ENCODE measurements at places on chromosomes 7 and 10.

GRCh38 chr10:102611514-102612087 is 32.7 kb upstream of the TRIM8 start:
- DNase-seq: no peak

- DNase-seq: no peak
Measured at GRCh38 chr10:12214763-12215218, 18.8 kb downstream of the CDC123 start.

DNA sequence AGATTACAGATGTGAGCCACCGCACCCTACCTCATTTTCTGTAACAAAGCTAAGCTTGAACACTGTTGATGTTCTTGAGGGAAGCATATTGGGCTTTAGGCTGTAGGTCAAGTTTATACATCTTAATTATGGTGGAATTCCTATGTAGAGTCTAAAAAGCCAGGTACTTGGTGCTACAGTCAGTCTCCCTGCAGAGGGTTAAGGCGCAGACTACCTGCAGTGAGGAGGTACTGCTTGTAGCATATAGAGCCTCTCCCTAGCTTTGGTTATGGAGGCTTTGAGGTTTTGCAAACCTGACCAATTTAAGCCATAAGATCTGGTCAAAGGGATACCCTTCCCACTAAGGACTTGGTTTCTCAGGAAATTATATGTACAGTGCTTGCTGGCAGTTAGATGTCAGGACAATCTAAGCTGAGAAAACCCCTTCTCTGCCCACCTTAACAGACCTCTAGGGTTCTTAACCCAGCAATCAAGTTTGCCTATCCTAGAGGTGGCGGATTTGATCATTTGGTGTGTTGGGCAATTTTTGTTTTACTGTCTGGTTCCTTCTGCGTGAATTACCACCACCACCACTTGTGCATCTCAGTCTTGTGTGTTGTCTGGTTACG is 6.0 kb downstream of the PPIA start:
- DNase-seq: no peak

GRCh38 chr7:70696201-70696754 is 435.7 kb upstream of the GALNT17 start:
- DNase-seq: no peak

GRCh38 chr10:114026189-114027040 is 17.3 kb upstream of the ADRB1 start:
- DNase-seq: no peak

DNA sequence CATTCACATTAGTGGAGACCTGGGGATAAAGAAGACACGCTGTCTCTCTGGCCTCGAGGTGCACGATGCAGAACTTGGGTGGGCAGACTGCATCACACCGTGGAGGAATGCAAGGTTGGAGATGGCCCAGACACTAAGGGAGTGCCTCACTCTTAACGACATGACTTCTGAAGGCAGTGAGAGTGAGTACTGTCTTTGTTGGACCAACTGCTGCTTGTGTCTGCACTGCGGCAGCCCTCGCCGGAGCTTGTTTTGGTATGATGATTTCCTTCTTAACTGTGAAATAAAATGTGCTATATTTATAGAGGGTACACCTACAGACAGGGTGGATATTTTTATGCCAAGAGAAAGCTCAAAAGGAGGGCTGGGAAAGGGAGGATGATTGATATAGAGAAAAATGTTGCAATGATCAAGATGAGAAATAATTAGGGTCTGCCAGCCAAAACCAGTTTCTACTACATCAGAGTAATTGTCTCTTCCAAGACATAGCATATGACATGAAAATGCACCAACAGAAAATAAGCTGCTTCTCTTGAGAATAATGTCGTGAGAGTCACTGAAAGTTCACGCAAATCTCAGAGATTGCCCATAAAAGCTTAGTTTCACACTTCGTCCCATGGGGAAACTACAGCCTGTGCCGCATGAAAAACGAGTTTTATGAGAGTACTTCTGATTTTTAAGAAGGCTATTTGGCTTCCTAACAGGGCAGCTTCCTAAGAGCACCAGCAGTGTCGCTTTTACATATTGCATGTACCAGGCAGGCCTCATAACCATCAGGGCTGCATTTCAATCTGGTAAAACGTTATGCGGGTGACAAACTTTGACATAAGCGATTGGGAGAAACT is 127.1 kb downstream of the TAX1BP1 start:
- DNase-seq: no peak

DNA sequence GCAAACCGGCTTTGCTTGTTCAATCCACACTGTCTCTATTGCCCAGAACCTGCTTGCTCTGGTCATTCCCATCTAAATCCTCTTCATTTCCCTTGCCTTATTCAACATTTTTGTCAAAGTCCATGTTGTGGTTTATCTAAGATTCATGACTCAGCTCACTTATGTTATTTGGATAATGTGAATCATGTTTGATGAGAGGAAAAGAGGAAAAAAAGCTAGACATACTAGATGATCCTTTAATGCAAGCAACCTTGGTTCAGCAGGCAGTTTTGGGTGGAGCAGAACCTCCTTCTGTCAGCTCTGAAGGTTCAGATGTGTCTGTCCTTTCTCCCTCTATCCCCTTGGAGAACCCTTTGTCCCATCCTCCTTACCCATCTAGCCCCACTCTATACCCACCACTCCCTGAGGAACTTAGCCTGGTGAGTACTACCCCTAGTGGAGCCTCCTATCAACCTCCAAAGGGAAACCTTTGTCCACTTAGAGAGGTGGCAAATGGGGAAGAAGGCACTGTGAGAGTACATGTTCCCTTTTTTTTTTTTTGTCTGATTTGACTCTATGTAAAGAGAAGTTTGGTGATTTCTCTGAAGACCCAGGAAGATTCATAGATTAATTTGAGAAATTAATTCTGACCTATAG is 2.1 kb upstream of the SAMD9L start:
- DNase-seq: no peak

GRCh38 chr7:27575613-27576012 is 87.1 kb downstream of the HIBADH start:
- DNase-seq: no peak

GRCh38 chr7:45574416-45574668 is 174 bp downstream of the ADCY1 start:
- no peak for DNase-seq

DNA sequence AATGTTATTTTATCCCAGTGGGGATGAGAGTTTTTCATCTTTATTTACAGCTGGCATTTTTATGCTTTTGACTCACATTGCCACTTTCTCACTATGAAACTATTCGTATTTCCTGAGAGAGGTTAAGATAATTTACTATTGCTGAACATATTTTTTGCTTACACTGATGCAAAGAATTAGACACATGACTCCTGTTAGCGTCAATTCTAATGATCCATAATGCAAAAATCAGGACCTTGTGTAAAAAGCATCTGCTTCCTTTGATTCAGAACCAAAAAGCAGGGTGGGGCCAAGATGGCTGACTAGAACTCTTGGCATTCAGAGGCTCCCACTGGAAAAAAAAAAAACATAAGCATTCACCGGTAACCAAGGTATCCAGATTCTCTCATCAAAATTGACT is 464.8 kb downstream of the SEMA3D start:
- DNase-seq: no peak

GRCh38 chr10:112977426-112977898 is 27.4 kb downstream of the TCF7L2 start:
- no peak for DNase-seq

GRCh38 chr7:28572321-28573058 is 160.2 kb downstream of the CREB5 start:
- no peak for DNase-seq

GRCh38 chr7:67006965-67007364 is 10.3 kb downstream of the TYW1 start:
- DNase-seq: no peak

DNA sequence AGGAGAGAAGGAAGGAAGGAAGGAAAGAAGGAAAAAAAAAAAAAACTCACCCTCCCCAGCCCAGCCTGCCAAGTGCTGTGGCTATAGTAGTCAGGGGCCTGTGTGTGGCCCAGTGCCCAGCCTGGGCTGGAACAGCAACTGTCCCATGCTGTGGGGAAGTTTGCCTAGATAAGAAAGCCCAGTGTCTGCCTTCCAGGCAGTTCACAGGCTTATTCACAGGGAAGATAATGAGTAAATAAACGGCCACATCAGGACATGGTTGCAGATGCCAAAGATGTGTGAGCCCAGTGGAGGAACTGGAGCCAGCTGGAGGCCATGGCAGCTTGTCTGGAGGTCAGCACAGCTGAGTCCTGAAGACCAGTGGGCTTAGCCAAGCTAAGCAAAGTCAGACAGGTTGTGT is 132.4 kb upstream of the FOXK1 start:
- no peak for DNase-seq

DNA sequence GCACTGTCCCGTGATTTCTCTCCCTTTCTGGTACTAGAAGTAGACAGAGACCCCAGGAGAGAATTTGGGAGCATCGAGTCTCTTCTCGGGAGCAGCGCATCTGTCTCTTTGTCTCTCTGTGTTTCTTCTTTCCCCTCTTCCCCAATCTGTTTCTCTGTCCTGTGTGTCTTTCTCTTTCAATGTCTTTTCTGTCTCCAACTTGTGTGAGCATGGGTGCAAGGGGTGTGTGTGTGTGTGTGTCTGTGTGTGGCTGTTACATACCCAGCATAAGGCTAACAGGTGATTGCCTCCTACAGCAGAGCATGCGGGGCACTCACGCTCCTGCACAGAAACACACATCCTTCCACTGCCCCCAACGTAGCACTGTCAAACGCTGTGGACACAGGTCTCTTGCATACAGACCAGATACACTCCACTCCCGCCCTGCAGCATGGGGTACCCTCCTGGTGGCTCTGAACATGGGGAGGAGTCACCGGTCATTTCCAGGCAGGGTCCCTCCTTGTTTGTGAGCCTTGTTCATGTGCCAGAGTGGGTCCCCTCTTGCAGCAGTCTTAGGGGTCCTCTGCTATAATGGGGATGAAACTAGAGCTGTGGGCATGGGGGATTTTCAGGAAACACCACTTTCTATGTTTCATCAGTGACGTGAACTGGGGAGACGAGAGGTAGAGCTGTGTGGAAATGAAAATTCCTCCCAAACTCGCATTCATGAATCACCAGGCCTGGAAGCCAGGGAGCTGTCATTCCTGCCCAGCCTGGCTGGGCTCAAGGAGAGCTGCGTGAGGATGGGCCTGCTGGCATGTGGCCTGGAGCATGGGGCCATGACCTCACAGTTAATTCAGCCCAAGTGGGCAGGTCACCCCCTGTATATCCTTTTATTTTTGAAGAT is 980 bp downstream of the ADAMTS14 start:
- DNase-seq: no peak

DNA sequence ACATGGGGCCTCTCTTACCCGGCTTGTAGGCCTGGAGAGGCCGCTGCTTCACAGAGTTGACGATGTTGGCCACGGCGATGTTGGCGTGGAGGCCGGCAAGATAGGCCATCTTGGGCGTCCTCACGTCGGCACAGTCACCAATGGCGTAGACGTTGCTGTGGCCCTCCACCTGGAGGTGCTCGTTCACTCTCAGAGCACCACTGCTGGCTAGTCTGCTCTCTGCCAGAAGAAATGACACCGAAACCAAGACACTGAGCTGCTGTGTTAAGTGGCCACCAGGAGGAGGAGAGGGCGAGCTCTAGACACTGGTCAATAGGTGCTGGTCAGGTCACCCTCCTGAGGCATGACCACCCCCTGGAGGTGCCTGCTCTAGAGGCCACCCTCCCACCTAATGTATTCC is 17.7 kb downstream of the AIFM2 start:
- DNase-seq: no peak

DNA sequence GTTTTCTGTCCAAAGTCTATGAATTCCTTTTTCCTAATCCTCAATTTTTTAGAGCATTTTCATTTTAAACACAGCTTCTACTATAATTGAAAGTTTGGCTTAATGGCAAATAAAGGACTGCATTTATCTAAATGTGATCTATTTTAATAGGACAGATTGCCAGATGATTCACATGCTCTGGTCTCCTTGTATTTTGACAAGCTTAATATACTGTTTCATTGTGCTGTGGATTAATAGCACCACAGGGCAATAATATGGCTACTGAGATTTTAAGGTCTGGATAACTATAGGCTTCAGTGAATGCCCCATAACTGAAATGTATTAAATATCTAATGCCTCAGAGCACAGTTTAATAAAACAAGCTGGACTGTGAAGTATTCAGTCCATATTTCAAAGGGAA is 1362.8 kb downstream of the XPNPEP1 start:
- no peak for DNase-seq

DNA sequence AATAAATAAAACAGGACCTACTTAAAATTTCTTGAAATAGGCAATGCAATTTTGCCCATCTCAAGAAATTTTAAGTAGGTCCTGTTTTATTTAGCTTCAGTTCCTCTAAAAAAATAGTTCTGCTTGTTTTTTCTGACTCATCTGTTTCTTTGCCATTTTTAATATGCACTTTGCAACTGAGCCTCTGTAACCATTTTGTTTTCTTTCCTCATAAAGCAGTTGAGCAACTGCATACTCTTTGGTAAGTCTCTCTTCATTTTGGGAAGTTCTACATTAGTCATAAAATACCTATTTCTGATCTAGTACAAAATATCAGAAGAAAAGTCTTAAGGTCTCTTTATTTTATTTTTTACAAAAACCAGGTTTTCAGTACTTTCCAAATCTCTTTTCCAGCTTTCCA is 18.0 kb downstream of the TAS2R40 start:
- no peak for DNase-seq
